ENCODE measurements at places on chromosomes 2 and 18. TPM values are rescaled to one million over a fixed set of nuclear protein-coding genes. Genes with fewer than 3 reads are reported as not detected.

PDCL3 gene
- 8.3 TPM for total RNA-seq

SLC4A5 gene
- under 0.01 TPM for total RNA-seq

SCN2A gene
- total RNA-seq = 7.8 TPM

RAPH1 gene
- total RNA-seq = 19.2 TPM
